ENCODE measurements at places on chromosomes 11 and 22. TPM values are rescaled to one million over a fixed set of nuclear protein-coding genes. Genes with fewer than 3 reads are reported as not detected.

PKDREJ gene
- not detected for total RNA-seq

E2F8 gene
- 4.1 TPM for total RNA-seq

RFPL2 gene
- not detected for total RNA-seq

MN1 gene
- 0.07 TPM for total RNA-seq

SMC1B gene
- not detected for total RNA-seq

ESAM gene
- total RNA-seq, result not detected

GVQW3 gene
- 18.5 TPM for total RNA-seq

CBLIF gene
- not detected for total RNA-seq

ASCL2 gene
- not detected for total RNA-seq

OR51B4 gene
- not detected for total RNA-seq

C11orf65 gene
- 2.3 TPM for total RNA-seq

HOATZ gene
- not detected for total RNA-seq

SYCE3 gene
- not detected for total RNA-seq

PANX3 gene
- total RNA-seq, result not detected

SCGB2A2 gene
- total RNA-seq, result not detected

FOLR2 gene
- total RNA-seq, result 9.4 TPM

BIK gene
- total RNA-seq, result 0.71 TPM

OR5P2 gene
- total RNA-seq, result not detected

DRD4 gene
- total RNA-seq, result not detected

CD6 gene
- not detected for total RNA-seq

H19 gene
- 65.5 TPM for total RNA-seq

ART5 gene
- total RNA-seq, result not detected

TEX54 gene
- total RNA-seq, result not detected

ANKRD49 gene
- total RNA-seq, result 112 TPM

POU2F3 gene
- total RNA-seq, result 0.11 TPM

TSSK2 gene
- not detected for total RNA-seq

DNAJB7 gene
- total RNA-seq, result not detected

Data from Karpas-422 (cell line).